ENCODE measurements at places on chromosomes 1 and 21. TPM values are rescaled to one million over a fixed set of nuclear protein-coding genes. Genes with fewer than 3 reads are reported as not detected.
A peak's percentile ranks its signal among the peaks of the same experiment; 100 is the strongest.

The SLAMF7 gene
- 0.81 TPM for total RNA-seq

The FMO4 gene
- total RNA-seq: 3.0 TPM

GRCh38 chr1:156480411-156481192, 20.0 kb downstream of the MEF2D start:
- peak; percentile 90 for DNase-seq

- DNase-seq: peak; percentile 19
Observed at GRCh38 chr1:236007781-236008180, 57.1 kb downstream of the NID1 start.

DNA sequence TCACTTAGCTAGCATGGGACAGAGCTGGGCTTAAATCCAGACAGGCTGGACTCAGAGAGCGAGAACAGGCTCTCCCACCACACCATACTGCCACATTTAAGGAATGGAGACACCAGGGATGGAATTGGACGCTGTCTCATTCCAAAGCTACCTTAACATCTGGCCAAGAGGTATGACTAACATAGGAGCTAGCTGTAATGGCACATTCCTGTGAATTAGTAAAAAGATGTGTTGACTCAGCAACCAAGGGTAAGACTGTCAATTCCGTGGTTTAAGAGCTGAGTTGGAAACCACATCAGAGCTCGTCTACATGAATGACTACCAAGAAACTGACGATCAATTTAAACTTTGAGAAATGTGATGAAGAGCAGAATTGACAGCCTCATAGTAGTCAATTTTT, 8.3 kb upstream of the TNFRSF9 start:
- no peak for DNase-seq

DNA sequence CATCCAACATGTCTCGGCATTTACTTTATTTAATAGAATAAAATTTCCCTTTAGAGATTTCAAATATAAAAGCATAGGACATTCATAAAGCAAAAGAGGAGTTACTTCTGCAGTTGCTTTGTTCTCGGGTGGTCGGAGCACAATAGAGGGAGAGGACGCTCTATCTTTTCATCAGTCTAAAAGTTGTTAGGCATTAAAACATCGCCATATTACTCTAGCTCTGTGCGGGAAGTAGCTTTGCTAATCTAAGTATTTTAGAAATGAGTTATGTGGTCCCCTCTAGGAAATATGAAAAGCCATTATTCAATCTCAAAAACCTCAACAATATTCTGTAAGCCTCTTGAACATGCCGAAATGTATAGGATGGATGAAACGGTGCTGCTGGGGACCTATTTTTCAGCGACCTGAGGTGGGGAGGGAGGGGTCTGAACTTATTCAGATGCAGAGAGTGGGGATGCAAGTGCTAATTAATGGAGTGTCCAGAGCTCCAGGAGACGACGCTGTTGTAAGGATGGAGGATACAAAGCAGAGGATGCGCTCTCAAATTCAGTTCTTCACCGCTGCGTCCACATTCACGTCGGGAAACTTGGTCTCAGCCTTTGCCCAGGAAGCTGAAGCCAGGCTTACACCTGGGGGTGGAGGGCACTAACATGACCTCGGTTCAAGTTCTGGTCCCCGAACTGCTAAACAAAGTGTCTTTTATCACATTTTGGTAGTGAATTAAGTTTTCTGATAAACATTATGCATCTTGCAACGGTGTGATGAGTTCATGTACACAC, 6.3 kb downstream of the CDKN2C start:
- DNase-seq: no peak

- DNase-seq: no peak
Observed at GRCh38 chr1:247496581-247497285, 38.8 kb upstream of the OR2B11 start.

- peak; percentile 64 for DNase-seq
Observed at GRCh38 chr1:32887623-32888022, 1.3 kb downstream of the HPCA start.
